ENCODE measurements at places on chromosomes 5 and 9.

GRCh38 chr5:820245-820644 lies 30.5 kb downstream of the ZDHHC11 start:
- no peak for DNase-seq

DNA sequence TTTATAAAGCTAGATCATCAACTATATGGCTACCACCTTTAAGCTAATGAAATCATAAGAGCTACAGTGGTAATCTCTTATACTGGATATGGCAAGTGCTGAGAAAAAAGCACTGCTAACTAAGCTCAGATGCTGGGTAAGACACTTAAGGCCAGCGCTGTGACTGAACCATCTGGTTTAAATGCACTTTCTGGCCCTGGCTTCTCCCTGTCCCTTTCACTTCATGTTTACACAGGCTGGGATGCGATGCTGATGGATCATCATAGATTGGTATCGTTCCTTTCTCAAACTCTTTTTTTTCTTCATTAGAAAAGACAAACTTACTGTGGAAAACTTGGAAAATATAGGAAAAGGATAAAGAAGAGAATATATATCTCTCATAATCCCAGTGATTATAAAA lies 52.3 kb downstream of the KIF24 start:
- no peak for DNase-seq

DNA sequence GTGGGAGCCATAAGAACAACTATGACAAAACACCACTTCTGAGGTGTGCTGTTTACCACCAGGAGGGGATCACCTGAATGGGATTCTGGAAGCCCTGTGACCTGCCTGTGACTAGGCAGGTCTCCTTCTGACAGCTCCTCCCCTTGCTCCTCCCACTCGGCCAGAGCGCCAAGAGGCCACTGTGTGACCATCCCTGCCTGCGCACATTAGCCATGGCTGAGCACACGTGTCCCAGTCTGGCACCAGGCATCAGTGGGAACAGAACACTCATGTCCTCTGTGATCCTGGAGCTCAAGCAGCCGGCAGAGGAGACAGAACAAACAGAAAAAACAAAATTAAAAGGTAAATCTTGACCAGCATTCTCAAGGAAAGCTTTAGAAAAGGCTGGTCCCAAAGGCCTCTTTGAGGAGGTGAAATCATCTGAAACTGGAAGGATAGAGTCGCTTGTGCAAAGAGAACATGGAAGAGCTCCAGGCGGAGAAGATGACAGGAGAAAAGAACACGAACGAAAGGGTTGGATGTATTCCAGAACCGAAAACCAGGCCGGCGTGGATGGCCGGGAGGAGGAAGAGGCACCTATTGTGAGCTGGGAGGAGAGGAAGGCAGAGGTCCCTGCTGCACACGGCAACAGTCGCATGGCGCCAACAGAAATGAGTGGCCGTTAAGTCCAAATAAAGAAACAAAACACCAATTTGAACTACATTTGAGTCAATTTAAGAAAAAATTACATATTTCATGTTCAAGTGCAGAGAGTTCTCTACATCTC lies 5.1 kb downstream of the MED10 start:
- no peak for DNase-seq

DNA sequence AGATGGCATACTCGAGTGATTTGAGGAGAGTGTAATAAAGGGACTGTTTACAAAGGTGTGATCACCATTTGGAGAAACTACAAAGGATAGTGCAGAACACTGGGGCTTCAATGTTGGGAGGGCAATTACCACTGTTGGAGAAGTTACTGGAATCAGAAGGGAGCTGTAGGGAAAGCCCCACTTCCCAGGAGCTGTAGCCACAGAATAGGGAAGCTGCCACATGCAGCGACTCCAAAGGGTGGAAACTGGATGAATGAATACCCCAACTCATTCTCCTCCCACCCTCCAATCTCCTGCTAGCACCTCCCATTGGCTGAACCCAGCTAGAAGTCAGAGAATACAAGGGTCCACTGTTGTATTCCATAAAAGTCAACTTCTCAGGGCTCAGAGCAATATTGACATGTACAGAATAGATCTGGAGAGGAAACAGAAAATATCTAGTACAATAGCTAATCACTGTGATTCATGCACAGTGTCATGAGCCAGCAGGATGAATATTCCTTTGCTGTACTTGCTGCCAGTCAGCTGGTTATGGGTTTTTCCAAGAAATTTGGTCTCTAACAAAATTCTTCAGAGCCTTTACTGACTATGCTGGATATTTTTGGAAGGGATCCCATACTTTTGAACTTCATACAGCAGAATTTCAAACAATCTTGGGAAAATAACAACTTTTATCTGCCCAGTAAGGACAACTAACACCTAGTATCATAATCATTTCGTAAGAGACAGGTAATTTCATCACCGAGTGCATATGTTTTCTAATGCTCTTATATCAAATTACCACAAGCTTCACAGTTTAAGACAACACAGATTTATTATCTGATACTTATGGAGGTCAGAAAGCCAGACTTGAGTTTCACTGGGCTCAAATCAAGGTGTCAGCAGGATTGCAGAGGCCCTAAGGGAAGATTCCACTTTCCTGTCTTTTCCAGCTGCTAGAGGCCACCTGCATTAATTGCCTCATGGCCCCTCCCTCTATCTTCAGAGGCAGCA lies 39.6 kb downstream of the PDCD1LG2 start:
- DNase-seq = no peak
